RKO (cell line): ENCODE measurements at places on chromosomes 6 and 20.

DNA sequence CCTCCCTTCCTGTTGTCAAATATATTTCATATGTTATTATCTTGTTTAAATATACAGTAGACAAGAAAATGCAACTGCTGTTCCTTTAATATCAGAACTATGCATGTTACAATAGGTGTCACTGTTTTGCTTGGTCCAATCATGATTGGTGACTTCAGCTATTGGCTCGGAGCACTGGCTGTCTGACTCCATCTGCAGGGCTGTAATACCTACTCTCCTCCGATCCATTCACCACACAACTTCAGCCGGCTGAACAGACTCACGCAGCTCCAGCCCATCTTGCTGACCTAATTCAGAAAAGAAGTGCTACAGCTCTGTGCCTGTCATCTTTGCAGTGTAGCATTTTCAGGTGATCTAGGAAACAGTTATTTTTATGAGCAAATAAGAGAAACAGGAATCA is at the start of gene BTBD3:
Gene BTBD3 (plus strand): TSS at position 231 of the 400 bp plus-strand sequence. CDS start 383 bp downstream, outside the sequence.
- peak; percentile 11 for DNase-seq

- no peak for DNase-seq
These were observed 30.9 kb upstream of the ALDH8A1 start for GRCh38 chr6:134980846-134981245.

DNA sequence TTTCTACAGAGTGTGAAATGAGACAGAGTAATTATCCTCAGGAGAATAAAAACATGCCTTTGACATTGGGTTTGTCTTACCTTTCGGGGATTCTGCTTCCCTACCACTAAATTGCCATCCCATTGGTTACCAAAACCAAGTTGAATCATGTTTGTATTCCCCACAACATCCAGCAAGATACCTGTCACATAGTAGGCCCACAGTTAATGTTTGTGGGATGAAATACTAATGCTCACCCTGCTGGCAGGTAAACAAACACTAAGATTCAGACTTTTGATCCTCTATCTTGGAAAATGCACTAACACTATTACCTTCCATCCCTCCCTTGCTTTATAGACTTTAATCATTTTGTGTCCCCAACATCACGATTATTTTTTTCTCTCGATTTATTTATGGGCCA is 8.2 kb upstream of the STXBP5 start:
- DNase-seq, result no peak

DNA sequence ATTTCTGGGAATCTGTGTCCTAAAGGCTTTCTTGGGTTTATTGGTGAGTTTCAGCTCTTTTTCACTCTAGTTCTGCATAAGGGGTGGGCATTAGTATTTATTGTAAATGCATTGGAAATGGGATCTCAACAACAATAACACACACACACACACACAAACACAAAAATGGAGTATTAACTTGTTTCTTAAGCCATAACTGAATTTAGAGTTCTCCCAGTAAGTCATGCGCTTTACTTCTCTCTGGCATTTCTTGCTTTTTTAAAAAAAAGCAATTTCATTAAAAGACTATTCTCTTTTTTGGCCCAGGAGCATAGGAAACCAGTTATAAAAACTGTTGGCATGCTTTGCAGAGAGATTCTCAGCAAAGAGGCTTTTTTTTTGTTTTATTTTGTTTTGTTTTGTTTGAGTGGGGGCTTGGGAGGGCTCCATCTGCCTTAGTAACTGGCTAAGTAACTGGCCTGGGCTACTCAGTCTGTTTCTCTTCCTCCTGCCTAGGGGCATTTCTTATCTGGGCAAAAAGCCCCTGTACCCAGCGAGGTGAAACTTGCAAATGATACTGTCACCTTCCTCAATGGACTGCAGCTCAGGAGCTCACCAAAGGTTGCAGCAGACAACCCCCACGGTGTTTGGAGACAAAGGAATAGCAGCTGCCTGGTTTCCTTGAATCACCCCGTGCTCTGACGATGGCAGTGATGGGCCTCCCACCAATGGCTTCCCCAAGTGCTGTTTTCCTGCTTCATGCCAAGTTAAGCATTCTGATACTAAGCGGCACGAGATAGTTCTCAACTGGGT is 128.5 kb downstream of the BCAS1 start:
- no peak for DNase-seq

DNA sequence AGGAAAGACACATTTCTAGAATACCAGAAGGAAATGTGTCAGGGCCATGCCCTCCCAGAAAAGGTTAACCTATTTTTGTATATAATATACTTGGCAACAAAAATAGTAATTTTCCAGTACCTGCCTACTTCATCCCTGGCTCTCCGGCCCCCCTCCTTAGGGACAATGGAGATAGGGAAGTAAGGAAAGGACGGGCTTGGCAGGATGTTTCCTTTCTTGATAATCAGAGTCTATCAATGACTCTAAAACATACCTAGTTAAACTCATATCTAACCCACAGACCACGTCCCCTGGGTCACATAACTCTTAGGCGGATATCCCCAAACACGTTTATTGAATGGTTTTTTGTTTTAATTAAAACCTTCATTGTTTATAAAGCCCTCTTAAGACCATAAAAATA is 11.8 kb downstream of the UQCC2 start:
- no peak for DNase-seq

DNA sequence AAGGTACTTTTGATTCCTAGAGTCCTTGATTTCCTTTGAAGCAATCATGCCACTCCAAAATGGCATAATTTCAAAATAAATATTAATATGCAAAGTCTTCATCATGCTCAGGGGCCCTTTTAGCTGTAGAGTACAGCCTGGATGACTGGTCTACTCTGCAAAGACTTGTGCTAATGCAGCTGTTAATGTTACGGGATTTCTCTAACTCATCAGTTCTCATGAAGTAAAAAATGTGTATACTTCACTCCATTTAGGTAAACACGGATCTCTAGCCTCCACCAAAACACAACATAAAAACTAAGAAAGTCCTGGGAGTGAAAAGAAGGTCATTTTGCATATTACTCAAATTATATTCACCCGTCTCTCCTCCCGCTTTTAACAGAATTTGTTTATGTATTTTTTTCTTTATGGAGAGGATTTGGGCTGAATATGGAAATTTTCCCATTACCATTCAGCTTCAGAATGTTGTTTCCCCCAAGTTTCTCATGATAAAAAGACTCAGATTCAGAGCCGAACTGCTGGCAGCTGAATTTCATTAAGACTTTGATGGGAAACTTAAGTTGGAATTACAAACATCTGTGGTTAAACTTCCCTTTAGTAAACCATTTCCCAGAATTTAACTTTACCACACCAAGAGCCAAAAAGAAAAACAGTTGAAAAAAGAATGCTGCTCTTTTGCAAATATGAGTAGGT is 8.7 kb downstream of the LAMA4 start:
- no peak for DNase-seq

DNA sequence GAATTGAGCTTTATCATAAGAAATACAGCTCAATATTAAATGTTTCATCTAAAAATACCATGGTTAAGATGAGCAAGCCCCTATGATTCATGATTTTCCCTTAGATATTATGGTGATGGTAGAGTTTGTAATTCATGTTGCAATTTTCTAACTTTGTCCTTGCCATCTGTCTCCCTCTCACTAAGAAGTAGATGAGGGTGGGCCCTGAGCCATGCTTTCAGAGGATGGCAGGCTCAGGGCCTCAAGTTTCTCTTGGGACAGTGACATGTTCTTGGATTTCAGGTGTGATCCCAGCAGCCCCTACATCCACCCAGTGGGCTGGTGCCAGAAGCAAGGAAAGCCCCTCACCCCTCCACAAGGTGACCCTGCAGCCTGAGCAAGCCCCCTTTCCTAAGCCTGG is 25.6 kb downstream of the L3MBTL1 start:
- DNase-seq, result peak; percentile 45

DNA sequence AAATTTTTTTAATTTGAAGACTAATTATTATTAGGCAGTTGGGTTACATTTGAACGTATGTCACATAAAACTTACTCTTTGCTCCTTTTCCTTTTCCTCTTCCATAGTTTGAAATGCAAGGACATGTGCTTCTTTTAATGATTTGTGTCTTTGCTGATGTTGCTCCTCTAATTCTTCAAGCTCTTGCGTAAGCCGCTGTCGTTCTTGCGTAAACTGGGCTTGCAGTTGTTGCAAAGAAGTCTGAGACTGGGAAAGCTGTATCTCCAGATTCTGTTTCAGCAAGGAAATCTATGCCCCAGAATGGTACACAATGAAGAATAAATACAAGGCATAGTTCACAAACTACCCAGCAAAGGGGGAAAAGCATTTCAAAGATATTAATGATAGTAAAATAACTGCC is 45.1 kb upstream of the MCM9 start:
- DNase-seq, result no peak

DNA sequence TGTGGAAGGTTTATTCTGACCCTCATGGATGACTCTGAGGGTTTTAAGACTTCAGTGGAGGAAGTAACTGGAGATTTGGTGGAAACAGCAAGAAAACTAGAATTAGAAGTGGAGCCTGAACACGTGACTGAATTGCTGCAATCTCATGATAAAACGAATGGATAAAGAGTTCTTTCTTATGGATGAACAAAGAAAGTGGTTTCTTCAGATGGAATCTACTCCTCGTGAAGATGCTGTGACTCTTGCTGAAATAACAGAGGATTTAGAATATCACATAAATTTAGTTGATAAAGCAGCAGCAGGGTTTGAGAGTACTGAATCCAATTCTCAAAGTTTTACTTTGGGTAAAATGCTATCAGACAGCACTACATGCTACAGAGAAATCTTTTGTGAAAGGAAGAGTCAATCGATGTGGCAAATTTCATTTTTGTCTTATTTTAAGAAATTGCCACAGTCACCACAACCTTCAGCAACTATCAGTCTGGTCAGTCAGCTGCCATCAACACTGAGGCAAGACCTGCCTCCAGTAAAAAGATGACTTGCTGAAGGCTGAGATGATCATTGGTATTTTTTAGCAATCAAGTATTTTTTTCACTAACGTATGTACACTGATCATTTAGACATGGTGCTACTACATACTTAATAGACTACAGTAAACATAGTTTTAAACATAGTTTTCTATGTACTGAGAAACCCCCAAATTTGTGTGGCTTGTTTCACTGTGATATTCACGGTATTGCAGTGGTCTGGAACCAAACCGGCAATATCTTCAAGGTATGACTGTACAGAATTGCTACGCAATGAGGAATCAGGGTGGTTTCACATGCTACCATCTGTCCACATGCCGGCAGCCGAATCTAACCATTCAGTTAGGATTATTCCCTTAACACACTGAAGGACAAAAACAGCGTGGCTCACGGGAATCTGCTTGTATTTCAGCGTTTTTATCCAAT is 149.0 kb downstream of the MYB start:
- DNase-seq, result no peak

DNA sequence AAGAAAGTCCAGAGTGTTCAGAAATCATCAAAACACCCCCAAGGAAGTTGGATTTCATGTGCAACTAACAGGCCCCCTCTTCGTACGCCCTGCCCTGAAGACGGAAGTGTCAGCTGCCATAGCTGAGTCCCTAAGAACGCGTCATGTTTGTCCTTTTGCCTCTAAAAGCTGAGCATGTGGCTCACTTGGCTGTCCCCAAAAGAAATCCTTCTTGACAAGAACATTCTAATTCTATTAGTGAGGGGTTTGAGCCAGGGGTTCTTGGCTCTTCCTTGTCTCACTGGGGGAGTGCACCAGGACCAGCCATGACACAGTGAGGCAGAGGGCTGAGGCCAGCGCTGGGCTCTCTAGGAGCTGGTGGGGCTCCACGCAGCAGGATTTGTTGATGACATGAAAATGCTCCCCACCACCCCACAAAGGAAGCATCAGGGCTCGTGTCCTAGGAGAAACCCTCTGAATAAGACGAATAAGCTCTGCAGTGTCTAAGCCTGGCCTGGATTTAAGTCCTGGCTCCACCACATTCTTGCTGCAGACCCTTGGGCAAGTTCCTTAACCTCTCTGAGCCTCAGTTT is 20.0 kb upstream of the SPO11 start:
- DNase-seq, result no peak

- DNase-seq, result peak; percentile 14
These were observed 58.0 kb upstream of the AHI1 start for GRCh38 chr6:135555550-135555949.

DNA sequence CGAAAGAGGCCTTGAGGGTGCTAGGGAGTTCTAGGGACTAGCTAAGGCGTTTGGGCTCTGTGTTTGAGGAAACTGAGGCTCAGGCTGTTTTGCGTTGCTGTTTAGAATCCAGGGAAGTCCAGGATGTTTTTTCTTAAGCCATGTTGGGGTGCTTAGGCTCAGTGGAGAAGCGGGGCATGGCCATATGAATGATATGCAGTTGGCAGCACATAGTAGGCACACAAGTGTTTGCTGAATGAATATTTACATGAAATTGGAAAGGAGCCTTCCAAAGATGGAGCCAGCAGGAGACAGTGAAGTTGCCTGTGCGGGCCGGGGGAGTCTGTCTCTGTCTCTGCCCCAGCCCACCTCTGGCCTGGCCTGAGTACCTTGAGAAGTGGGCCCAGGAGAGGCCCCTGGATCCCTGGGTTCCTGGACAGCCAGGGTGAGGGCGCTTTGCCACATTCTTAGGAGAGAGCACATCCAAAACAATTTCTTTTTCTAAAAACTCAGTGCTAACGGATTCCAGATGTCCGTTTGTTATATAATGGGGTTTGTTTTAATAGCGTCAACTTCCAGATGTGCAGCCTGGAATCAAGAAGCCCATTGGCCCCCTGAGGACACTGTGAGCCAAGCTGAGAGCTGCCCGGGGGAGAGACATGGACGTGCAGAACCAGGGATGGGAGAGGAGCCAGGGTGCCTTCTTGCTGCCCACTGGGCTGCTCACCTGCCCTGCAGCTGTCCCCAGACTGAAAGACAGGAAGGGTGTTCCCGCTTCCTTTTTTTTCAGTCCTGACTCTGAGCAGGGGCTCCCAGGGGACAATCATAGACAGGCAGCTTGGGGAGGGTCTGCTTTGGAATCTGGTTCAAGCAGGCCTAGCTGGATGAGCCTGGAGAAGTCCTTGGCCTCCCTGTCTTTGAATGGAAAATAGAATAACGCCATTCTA is 20.1 kb upstream of the EMILIN3 start:
- DNase-seq, result no peak

DNA sequence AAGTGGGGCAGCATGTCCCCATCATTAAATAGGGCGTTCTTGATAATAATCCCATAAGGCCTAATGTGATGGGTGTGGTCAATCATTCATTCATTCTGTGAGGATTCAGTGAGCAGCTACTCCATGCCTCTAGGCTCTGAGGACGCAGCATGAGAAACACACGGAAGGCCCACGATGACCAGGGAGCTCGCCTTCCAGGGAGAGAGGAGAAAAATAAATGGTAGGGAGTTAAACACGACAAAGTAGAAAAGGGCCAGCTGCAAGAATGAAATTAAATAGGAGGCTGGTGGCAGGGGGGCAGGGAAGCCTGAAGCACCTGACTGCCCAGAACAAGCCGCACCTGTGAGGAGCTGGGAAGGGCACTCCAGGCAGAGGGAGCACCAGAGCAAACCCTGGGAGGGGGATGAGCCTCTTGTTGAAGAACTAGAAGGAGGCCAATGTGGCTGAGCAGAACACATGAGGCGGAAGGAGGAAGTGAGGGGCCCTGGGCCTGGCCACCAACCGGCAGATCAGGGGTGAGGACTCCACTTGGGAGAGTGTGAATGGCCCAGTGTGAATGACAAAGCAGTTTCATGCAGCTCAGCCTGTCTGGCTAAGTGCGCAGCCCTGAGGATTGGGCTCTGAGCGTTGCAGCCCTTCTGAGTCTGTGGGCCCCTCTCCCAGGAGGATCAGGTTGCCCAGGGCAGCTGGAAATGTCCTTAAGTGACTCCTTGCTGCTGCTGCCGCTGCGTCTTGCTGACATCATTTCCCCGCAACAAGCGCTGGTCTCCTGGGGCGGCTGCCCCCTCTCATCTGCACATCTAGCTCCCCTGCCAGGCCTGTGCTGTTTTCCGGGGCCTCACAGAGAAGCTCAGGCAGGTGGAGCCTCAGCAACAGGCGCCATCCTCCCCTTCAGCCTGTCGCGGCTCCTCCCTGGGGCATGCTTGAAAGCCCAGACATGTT is 99.9 kb downstream of the CDH26 start:
- DNase-seq, result no peak
